ENCODE measurements at places on chromosomes 6 and 20.

DNA sequence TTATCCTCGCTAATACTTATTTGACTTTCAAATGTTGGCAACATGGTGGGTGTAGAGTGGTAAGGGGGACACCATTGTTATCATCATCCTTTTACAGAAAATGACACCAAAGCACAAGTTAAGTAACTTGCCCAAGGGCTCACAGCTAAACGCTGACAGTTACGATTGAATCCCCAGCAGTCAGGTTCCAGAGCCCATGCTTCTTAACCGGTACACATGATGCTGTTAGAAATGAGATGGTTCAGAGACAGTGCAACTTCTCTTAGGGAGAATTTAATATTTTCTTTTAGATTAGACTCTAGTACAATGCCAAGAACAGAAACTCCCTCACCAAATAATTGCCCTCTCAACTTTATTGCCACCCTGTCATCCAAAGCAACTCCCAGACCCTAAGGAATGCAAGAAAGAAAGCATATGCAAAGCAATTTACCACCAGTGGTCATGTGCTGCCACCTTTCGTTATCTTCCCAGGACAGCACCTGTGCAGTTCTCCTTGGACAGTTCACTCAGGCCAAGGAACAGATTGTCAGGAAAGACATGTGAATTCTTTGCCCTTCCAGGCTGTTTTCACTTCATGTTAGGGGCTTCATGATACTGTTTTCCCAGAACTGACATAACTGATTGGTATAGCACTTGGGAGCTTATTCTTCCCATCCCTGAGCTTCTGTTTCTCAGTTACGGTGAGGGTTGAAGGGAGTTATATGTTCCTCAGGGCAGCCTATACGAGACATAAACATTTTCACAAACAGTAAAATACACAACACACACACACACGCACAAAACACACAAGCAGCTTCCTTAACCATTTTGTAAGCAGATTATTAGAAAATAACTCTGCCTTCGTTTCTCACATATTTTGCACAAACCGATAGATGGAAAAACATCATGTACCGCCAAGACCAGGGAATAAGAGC is 5.1 kb downstream of the HLA-DMA start:
- no peak for DNase-seq

DNA sequence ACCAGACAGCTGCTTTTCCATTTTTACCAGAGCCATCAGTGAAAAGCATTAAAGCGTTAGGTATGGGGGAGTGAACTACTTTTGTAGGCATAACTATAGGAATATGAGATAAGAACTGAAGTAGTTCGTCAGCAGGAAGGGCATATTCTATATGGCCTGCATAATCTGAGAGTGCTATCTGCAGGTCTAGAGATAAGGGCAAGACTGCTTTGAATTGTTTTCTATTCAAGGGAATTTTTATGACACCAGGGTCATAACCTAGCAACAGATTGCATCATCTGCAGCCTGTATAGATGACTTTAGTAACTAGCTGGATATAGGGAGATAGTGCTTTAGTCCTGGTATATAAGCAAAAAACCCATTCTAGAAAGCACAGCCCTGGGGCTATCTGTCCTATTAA is 437.3 kb upstream of the HTR1E start:
- DNase-seq = no peak

- no peak for DNase-seq
Observed at GRCh38 chr6:153677522-153677921, 361.5 kb upstream of the OPRM1 start.

- DNase-seq = no peak
Observed at GRCh38 chr6:113291751-113292445, 565.2 kb upstream of the MARCKS start.

DNA sequence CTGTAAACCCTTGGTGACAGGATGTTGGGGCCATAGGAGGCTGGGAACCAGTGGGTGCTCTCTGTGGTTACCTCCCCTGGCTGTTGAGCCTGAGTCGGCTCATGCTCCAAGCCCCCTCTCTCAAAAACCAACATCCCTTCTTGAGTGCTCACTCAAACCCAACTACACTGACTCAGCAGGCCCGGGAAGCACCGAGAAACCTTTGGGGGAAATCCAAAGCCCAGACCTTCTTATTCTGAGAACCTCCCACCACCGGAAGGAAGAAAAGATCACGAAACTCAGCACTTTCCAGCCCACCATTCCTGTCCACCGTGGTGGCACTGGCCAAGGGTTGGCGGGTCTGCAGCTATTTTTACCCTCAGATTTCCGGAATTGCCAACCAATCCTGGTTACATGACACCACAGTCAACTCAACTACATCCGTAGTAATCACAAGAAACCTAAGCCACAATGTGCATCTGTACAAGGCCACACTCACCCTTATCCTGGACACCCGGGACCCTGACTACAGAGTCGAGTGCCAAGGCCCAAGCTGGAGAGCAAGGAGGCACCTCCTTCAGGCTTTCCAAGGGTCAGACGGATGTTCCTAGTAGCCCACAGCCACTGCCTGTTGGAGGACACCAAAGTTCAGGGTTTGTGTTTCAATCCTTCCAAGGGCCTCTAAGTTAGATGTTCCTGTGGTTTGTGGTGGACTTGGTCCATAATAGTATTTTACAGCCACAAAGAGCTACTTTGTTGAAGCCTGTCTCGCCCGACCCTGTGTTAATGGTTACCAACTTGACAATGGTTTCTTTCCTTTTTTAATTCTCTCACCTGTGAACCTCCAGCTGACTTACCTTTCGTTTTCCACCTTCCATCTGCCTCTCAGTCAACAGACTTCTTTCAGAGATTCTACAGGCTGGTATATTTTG is 317.0 kb downstream of the CDC5L start:
- no peak for DNase-seq

GRCh38 chr6:14146506-14147096 is 29.0 kb downstream of the CD83 start:
- no peak for DNase-seq

- no peak for DNase-seq
Observed at GRCh38 chr20:5835321-5835821, 85.2 kb downstream of the SHLD1 start.

- DNase-seq = no peak
Observed at GRCh38 chr6:70314296-70314695, 11.4 kb upstream of the COL9A1 start.

DNA sequence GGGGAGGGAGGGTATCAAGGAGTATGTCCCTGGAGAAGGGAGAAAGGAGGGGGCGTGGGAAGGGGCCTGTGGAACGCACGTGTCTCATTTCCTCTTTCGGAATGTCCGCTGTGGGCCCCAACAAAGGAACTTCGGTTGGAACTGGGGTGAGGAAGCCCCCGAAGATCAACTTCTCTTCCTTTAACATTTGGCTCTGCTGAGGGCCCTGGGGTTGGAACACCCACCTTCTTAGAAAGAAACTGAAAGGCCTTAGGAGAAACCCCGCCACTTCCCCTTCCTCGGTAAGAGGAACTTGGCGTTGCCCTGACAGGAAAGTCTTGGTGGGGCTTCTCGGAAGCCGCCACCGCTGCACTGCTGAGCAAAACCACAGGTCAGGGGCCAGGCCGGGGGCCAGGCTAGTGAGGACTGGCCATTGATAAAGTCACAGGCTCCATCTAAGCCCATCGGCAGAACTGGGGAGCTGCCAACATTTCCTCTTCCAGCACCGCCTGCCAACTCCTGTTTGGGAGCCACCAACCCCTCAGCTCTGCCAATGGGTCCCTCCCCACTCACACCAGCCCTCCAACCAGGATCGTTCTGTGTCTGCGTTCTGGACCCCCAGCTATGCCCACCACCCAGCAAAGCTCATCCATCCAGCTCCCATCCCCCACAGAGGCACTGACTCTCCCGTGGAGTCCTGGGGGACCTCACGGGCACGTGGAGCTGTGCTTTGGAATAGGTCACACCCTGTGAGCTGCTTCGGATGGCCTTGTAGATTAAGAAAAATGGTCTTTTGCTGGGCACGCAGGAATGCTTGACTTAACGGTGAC is 44.8 kb downstream of the FGD2 start:
- DNase-seq = no peak

GRCh38 chr6:17265570-17265969 is 15.6 kb upstream of the RBM24 start:
- no peak for DNase-seq

- peak; percentile 59 for DNase-seq
Observed at GRCh38 chr6:42901538-42901957, 14.3 kb upstream of the PTCRA start.

DNA sequence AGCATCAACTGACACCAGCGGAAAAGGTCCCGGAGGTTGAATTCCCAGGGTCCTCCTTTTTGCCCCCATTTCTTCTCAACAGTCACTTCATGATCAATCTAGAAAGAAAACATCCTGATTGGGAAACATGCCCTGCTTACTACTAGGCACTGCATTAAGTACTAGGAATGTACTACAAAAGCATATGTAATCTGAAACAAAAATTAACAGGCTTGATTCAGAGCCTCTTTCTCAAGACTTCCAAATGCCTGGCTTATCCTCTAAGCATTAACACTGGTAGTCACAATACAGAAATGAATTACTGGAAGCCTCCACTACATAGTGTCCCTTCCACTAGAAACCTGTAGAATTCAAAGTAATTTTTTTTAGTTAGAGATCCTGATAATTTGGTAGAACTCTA is 84.5 kb upstream of the LYRM2 start:
- DNase-seq = no peak

DNA sequence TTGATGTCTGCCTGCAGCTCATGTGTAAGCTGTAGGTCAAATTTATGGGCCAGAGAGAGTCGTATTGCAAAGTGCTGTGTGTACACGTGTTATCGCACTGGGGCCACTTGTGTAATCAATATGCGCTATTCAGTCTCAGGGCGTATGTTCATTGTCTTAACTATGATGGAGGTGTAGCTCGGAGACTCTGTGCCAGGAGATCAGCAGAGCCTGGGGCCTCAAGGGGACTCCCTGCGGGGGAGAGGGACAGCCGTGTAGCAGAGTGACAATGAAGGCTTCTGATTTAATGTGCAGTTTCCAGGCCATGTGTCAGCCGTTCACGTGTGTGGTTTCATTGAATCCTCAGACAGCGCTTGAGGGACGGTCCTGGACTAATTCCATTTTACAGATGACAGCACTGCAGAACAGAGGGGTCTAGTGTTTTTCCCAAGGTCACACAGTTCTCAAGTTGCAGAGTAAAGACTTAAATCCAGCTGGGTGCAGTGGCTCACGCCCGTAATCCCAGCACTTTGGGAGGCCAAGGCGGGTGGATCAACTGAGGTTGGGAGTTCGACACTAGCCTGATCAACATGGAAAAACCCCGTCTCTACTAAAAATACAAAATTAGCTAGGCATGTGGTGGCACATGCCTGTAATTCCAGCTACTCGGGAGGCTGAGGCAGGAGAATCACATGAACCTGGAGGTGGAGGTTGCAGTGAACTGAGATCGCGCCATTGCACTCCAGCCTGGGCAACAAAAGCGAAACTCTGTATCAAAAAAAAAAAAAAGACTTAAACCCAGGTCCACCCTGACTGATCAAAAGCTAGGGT is 242.5 kb downstream of the PREX1 start:
- no peak for DNase-seq

- DNase-seq = peak; percentile 59
Observed at GRCh38 chr6:111997078-111997852, 56.6 kb upstream of the CCN6 start.

DNA sequence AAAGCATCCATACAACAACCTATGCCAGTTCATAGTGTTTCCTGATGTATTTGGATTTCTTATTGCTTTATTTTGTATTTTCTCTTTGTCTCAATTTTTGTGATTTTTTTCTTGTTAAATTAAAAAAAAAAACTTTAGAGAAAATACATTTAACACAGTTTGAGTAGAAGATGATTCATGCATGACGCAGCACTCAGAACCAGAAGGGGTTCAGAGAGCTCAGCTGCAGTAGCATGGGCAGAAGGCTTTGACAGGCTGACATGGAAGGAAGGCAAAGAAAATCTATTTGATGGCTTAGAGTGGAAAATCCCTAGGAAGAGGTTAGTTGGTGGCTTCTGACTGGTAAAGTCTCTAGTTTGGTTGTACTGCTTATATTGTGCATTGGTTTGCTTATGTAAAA is 207.2 kb upstream of the STXBP5 start:
- no peak for DNase-seq

GRCh38 chr20:23349338-23350195 is 1.0 kb upstream of the NXT1 start:
- DNase-seq = peak; percentile 41

GRCh38 chr6:146957181-146958093 is 246.8 kb upstream of the STXBP5 start:
- no peak for DNase-seq

DNA sequence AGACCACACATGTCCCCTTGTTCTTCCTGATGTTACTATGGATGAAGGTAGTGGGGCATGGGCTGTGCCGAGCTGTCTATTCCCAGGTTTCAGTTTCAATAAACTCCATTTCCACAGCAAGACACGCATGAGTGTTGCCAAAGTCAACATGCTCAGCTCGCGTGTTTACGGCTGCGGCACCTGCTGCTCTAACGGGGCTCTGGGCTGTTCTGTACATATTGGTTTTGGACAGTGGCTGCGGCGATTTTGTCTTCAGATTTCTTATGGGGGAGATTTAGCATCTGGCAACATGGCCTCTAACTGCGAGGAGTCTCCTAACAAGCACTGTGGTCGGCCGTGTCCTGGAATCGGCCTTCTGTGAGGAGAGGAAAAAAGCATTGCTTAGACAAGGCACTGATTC is 58.6 kb downstream of the TMEM242 start:
- no peak for DNase-seq

GRCh38 chr6:88864359-88865054 is 98.9 kb downstream of the RNGTT start:
- DNase-seq = no peak

GRCh38 chr6:161918109-161918531 is 644.3 kb upstream of the AGPAT4 start:
- DNase-seq = no peak

- no peak for DNase-seq
Observed at GRCh38 chr20:16069389-16070010, 503.7 kb downstream of the KIF16B start.

Data from fibroblast of skin of left quadriceps (primary cell).